NCI-H510A (cell line): ENCODE measurements at places on chromosomes 16 and 17.
A peak's percentile ranks its signal among the peaks of the same experiment; 100 is the strongest.

- DNase-seq: no peak
These were observed 27.7 kb downstream of the USP7 start for GRCh38 chr16:8935989-8936388.

- no peak for DNase-seq
These were observed 370.0 kb downstream of the CDH11 start for GRCh38 chr16:64751906-64752305.

DNA sequence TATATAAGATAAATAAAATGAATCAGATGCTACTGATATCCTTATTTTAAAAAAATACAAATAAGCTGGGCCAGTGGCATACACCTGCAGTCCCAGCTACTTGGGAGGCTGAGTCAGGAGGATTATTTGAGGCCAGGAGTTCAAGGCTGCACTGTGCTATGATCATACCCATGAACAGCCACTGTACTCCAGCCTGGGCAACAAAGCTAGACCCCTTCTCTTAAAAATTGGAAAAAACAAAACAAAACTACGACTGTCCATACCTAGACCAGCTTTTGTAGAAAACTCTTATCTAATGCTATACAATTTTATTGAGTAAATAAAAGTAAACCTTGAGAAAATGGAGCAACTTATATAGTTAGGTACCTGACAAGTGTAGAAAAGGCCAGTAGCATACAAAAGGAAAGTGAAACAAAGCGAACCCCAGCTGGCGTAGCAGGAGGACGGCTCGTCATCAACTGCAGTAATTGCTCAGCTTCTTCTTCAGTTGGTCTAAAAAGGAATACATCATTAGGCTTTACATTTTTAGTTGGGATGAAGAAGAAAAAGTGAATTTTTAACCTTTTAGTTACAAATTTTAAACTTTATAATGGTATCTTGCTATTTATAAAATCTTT is 23.6 kb downstream of the INTS2 start:
- no peak for DNase-seq

DNA sequence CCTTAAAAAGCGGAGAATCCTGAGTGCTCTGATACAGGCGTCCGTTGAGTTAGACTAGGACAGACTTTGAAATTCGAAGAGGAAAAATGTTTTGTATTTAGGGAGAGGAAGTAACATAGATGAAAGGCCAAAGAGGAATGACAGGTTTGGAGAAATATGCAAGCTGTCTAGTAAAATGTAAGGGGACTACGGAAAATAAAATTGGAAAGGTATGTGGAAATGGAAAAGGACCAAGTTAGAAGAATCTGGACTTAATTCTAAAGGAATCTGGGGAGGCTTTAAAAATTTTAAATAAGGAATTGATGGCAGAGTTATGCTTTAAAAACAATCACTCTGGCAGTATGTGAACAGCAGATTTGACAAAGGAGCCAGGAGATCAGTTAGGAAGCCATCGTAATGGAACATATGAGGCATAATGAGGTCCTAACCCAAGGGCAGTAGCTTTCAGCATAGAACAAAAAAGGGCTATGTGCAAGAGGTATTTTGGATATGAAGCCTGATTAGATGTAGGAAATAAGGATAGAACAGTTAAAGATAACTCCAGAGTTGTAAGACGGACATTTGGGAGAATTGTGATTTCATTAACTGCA is 38.3 kb downstream of the CYB561 start:
- DNase-seq: no peak

DNA sequence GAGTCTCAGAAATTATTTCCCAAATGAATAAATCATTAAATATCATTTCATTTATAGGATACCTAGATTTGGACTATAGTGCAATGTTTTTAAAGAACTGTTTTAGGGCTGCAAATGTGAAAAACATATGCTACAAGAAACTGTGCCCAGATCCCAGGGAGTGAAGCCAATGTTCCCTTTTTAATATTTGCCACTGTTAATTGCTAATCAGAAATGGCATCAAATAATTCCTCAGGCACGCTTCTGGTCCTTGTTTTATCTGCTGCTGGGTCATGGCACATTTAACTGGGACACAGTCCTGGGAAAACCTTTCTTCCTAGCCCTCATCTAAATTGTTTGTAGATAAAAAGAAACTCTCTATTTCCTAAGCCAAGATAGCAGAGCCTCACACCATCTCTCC is 79.3 kb upstream of the CNTNAP4 start:
- DNase-seq: no peak

DNA sequence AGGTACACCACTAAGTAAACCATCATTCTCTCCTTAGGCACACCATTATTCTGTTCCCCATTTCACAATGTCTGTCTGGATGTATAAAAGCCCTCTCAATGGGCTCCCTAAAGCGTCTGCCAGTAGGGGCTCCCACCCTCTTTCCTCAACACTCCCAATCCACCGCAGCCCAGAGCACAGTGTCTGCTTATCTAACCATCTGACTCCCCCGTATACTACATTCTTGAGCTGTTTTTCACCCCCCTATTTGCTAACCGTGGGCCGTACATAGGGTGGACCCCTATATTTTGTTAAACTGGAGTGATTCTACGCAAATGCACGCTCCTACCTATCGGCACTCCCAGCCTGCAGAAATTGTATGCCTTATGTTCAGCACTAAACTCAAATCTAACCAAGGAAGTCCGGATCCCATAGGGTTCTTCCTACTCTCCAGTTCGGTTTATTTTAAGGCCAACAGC is 685 bp upstream of the PSMD3 start:
- no peak for DNase-seq

- peak; percentile 7 for DNase-seq
These were observed 1253.7 kb upstream of the CDH8 start for GRCh38 chr16:63289834-63290460.

GRCh38 chr17:22145605-22146178 is 453.4 kb downstream of the KCNJ18 start:
- no peak for DNase-seq

DNA sequence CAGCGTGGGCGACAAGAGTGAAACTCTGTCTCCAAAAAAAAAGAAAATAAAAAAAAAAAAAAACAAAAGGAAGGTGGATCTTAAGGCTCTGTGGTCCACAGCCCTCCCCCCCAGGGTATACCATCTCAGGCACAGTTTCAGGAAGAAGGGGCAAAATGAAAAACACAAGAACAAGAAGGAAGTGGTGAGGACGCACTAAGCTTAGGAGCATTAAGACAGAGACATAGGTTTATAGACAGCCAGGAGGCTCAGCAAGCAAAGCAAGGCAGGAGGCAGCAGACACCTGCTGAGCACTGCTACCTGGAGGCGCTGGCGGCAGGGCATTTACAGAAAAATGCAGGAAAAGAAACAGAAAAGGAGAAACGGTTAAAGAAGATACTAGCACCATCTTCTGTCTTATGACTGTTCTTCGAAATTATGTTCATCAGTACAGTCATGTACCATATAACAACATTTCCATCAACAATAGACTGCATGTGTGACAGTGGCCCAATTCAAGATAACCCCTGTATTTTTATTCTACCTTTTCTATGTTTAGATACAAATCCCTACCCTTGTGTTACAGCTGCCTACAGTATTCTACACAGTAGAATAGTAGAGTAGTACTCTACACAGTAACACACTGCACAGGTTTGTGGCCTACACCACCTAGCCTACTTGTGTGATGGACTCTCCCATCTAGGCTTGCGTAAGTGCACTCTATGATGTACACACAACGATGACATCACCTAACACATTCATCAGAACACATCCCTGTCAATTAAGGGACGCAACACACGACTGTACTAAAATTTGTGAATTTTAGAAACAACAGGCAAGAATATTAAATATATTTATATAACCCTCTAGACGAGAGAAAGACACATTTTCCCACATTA is 62.5 kb downstream of the XPO6 start:
- no peak for DNase-seq

GRCh38 chr16:53042235-53042701 is 10.4 kb downstream of the CHD9NB start:
- DNase-seq: no peak

- DNase-seq: no peak
These were observed 105.8 kb downstream of the TANC2 start for GRCh38 chr17:63071797-63072196.

GRCh38 chr17:74386386-74386785 is 19.1 kb downstream of the GPR142 start:
- DNase-seq: no peak

DNA sequence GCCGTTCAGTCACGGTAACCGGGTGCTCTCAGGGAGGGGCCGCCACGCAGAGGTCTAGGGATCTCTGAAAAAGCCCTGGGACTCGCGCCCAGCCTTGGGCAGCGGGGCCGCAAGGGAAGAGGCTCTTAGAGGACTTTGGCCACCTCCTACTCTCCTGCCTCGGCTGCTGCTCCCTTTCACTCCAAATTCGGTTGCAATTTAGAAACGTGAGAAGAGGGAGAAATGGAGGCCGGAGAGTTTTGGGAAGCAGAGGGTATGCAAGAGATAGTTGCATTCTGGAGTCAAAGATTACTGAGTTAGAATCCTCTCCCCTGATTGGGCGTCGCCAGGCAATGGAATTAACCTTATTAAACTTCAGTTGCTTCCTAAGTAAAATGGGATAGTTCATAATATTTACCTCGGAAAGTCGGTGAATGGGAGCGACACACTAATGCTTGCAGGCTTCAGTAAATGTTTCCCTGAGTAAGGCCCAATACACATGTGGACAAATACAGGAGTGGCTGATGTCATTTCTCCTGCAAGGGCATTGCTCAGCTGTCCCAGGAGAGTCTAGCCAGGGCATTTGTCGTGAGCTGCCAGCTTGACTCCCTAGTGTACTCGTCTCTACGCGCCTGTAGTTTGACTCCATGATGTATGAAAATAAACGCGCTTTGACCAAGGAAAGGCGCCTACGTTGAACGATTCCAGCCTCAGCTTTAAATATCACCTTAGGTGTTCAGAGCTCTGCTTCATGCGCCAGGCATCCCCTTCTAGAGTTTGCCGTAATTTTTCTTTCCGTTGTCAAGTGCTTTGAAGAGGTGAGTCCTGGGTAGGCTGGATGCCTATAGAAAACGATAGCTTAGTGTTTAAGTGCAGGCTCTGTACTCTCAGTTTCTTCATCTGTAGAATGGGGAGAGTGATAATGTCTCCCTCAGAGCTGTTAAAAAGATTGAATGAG is 667 bp downstream of the OGFOD1 start:
- no peak for DNase-seq

DNA sequence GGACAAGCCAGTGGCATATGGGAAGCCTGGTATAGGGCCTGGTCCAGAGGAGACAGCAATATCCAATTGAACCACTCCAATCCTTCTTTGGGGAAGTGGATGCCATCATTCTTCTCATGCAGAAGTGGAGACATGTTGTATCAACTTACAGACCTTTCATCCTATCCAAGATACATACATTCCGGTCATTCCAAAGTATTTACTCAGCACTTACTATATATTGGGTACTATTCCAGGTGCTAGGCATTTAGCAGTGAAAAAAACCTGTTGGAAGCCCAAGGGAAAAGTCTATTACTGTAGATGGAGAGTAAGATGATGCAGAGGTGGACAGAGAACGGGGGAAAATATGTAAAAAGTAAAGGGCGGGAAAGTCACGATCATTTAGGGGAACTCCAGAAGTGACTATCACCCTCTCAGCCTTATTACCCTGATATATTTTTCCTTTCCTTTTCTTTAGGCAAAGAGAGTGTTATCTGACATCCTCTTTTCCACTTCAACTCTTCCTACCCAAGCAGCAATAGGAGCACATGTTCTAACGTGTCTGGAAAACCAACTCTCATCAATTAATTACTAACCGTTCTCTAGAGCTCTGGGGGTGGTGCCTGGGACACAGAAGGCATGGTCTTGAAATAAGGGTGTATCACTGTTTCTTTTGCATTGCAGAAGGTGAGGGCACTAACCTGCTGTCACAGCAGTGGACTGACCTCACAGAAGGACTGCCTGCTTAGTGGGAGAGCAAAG is 210.1 kb upstream of the MAF start:
- DNase-seq: no peak

DNA sequence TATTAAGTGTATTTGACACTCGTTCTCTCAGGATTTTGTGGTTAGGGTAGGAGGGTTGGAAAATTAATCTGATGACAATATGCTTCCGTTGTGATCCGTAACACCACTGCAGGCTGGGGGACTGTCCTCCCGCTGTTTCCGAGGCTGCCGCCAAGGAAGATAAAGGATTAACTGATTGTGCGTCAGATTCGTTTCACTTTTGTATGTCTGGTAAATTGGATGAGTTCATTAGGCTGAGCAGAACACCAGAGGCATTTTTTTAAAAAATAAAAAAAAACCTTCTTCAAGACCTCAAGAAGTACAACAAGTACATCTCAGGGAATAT is 486.7 kb upstream of the SALL1 start:
- no peak for DNase-seq

GRCh38 chr17:79947351-79948031 is 88.2 kb downstream of the TBC1D16 start:
- DNase-seq: no peak

GRCh38 chr17:44263345-44263902 is 4.5 kb downstream of the SLC4A1 start:
- no peak for DNase-seq

GRCh38 chr16:3625911-3626732 is 14.7 kb upstream of the SLX4 start:
- DNase-seq: no peak

GRCh38 chr17:82314727-82315605 is 2.4 kb downstream of the CD7 start:
- no peak for DNase-seq

DNA sequence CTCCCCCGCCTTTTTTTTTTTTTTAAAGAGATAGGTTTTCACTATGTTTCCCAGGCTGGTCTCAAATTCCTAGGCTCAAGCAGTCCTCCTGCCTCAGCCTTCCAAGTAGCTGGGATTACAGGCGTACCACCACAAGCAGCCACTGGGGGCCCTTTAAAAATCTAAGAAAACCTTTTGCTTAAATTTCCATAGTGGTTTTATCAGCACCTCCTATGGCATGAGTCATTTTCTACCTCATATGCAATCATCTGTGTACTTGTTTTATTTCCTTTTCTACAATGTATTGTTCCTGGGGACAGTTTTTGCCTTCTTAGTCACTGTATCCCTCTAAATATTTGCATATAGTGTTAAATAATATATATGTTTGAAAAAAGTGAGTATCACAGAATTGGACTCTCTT is 29.2 kb downstream of the GNA13 start:
- DNase-seq: no peak

DNA sequence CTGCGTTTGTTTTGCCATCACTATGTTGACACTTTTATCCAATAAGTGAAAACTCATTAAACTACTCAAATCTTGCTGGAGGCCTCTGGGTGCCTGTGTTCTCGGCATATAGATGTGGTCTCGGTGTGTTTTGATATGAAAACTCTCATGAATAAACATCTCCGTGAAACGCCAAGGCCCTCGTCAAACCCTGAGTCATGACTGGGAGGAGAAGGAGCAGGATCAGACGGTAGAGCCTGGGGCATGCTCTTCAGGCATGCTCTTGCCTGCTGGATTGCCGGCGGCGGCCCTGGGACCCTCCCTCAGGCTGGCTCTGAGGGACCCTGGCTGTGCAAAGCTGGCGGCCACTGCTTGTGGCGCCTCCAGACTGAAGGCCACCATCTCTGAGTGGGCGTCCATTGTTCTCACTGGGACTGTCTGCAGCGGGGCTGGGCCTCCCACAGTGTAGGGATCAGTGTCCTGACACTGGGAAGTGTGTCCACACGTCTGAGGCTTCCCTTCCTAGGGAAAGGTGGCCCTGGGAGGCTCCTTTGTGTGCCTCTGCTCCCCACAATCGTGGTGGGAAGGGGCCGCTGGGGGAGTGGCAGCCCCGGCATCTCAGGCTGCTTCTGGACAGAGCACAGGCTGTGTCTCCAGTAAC is 1.7 kb upstream of the NPB start:
- DNase-seq: no peak
